ENCODE measurements at places on chromosomes 12 and 14.

DNA sequence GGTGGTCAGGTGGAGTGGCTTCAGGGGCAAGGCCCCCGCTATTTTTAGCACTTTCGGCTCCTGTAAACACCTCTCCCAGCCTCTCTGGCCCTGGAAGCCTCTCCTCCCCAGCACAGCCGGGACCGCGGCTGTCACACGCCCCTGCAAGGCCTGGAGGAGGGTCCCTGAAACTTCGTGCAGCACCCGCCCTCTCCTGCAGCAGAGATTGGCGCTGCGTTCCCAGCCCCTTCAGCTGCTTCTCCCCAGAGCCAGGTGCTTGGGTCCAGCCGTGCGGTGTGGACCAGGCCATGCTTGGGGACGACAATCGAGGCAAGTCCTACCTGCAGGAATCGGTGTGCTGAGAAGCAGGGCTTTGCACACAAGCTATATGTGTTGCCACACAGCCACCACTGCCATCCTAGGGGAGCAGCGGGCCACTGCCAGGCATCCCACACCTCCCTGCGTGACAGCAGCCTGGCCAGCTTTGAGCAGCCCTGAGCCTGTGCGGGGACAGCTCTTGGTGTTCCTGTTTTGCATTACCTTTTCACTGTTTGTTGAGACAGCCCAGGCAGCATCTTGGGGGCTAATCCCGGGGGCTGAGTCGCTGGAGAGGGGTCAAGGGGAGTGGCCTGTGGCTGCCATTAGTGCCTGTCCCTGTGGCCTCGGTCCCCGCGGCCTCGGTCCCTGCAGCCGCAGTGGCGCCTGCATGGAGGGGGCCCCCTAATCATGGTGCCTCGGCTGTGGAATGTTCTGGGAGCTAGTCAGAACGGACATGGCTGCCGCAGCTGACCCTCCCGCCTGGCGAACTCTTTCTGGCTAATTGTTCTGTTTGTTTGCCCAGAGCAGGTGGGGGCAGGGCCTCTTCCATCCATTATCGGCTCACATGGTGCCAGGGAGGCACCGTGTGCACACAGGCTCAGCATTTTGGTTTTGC, 27.6 kb upstream of the TRAF3 start:
- no peak for DNase-seq

- no peak for DNase-seq
These were observed 143.5 kb downstream of the RIMBP2 start for GRCh38 chr12:130572553-130572952.

GRCh38 chr12:49189731-49190716, 1.1 kb upstream of the TUBA1A start:
- no peak for DNase-seq

DNA sequence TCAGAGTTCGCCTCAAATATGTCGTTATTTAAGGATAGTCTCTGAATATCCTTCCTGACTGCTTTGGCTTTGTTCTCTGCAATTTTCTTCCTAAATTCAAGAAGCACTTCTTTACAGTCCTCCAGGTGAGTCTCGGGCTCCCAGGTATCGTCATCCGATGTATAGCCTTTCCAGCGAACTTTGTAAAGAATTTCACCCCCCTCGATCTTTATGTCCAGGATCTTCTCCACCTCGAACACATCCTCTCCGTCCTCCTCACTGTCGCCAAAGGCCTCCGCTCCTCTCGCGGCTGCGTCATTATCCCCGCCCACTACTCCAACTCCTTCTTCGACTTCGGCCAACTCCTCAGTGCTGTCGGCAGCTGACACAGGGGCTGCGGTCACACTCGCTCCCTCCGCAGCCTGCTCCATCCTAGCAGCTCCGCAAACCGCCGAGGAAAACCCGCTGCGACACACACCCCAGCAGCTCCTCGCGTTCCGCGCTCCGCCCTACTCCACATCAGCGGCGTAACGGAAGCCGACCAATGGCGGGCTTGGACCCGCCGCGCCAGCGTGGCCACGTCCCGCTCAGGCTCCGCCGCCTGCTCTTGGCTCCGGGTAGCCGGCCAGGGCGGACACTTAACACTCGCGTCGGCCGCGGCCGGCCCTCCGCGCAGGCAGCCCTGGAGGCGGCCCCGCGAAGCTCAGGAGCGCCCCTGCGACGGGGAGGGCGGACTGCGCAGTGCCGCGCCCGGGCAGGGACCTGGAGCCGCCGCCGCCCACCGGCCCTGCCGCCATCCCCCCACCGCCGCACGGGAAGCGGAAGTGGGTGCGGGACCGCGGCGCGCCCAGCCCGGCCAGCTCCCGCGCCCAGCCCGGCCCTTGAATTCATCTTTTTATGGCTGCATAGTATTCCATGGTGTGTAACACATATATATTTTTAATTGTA, 4.1 kb downstream of the CD163L1 start:
- no peak for DNase-seq

GRCh38 chr12:27382171-27382795, 49.6 kb downstream of the BMAL2 start:
- no peak for DNase-seq

DNA sequence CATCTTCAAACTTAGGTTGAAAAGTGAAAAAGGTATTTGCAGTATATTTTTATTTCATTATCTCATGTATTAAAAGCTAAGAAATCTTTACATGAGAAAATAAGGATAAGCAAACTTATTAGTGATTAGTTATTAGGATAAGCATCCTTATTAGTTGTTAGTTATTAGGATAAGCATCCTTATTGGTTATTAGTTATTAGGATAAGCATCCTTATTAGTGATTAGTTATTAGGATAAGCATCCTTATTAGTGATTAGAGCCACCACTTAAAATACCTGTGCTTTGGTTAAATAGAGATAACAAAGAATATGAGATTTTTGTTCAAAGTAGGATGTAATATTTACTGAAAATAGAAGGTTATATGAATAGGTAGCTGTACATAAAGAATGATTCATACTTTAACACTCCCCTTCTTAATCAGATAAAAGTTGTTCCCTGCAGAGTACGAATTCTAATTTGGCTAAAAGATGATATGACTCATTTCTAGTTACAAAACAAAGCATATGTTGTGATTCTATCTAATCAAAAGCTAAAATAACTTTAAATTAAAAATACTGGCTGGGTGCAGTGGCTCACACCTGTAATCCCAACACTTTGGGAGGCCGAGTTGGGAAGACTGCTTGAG, 56.4 kb downstream of the KDM5A start:
- DNase-seq: no peak

DNA sequence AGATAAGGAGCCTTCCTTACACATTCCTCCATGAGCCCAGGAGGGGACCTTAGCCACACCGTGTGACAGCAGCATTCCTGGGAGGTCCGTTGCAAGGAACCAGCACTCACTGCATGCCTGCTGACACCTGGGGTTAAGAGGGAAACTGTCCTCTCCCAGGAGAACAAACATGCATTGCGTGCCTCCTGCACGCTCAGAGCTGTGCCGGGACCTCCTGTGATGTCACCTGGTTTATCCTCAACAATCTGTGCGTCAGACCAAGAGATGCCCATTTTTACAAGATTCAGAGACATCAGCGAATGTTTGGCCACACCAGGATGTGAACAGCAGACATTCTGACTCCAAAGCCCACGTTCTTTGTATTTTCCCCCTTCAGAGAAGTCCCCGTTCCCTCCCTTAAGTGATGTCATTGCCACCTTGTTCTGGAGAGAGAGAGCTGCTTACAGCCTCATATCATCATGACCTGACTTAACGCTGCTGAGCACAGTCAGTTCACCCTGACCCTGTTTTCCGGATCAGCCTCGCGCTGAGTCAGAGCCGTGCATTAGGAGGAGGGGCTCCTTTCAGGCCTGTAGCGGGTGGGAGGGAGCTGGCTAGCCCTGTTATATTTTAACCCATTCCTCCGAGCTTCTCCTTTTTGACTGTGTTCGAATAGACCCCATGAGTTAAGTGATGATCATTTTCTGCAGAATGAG, 36.2 kb downstream of the TMEM120B start:
- DNase-seq: no peak
